Stimulated activated CD4-positive, alpha-beta T cell treated with anti-CD3 and anti-CD28 coated beads, Interleukin-1b, Interleukin-23, amount 100 ng/mL, for 1 hour (primary cell): ENCODE measurements at places on chromosomes 5 and 9.

DNA sequence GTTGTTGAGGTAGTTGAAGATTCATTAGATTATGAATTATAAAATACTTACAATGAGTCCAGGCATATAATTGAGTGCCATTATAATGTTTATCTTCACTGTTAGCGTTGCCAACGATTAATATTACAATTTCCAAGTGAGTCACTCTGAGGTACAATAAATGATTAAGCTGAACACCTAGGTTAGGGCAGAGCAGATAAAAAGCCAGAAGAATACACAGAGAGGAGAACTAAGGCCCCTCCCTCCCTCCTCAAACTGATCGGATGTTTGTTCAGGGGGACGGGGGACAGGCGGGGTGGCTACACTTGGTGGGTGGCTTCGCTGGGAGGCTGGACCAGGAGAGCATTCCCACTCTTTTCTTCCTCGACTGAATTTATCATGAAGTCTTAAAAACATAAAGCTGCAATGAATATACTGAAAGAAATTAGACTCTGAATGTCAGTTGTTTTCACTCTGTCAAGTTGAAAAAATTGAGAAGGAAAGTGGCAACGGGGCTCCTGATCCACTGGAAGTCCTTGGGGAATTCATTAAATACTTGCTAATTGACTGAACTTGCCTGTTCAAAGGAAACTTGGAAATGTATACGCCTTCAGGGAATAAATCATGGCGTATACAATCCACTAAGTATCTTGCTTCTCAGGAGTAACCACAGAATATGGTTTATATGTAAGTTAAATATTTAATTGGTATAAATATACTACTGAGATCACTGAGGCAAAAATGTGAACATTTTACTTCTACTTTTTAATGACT is 198.1 kb downstream of the TSSK1B start:
- DNase-seq = no peak

DNA sequence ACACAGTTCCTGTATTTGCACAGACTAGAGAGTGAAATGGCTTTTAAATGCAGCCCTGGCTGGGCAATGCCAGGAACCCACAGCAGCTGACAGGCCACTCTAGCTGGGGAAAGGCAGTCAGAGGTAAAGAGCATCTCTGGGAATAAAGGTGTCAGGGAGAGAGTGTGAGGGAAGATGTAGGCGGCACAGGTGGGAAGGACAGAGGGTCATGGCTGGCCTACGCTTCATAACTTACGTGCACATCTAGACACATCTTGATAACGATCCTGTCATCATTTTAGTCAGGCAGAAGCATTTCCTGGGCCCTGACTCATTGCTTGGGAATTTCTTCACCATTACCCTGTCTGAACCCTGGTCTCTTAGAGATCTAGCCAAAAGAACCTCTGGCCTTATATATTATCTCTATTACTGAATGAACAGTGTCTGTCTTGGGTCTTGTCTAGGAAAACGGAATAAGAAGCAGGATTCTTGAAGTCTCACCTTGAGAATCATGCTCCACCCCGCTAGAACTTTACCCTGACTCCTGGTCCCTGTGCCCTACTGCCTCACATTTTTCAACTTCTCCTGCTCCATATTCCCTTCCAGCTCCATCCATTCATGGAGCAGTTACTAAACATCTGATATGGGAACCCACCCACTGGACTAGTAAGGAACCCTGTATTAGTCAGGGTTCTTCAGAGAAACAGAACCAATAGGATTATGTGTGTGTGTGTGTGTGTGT is 106.4 kb upstream of the ELL2 start:
- no peak for DNase-seq

DNA sequence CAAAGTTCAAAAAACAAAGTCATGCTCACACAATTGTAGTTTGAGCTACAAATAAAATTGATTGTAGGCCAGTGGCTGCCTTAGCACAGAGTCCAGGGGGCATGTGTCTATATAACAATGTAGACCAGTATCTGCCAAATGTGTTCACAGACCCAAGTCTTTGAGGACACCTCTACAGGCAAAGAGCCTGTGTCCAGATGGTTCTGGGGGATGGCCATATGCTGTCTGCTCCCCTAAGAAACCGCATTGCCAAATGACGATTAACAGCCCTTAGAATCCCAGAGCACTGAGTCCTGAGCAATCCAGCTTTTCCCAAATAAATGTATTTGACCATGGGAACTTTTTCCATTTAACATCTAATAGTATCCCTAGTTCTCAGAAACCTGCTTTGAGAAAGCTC is 169.6 kb downstream of the ADCY2 start:
- DNase-seq = no peak

GRCh38 chr5:54799645-54800044 is 185.7 kb downstream of the ESM1 start:
- DNase-seq = no peak

- DNase-seq = no peak
Measured at GRCh38 chr5:140828362-140828737, 590 bp downstream of the PCDHA6 start.

GRCh38 chr5:81181576-81182316 is 51.4 kb upstream of the CKMT2 start:
- no peak for DNase-seq

- DNase-seq = no peak
Measured at GRCh38 chr9:92897323-92897722, 19.5 kb upstream of the ZNF484 start.

DNA sequence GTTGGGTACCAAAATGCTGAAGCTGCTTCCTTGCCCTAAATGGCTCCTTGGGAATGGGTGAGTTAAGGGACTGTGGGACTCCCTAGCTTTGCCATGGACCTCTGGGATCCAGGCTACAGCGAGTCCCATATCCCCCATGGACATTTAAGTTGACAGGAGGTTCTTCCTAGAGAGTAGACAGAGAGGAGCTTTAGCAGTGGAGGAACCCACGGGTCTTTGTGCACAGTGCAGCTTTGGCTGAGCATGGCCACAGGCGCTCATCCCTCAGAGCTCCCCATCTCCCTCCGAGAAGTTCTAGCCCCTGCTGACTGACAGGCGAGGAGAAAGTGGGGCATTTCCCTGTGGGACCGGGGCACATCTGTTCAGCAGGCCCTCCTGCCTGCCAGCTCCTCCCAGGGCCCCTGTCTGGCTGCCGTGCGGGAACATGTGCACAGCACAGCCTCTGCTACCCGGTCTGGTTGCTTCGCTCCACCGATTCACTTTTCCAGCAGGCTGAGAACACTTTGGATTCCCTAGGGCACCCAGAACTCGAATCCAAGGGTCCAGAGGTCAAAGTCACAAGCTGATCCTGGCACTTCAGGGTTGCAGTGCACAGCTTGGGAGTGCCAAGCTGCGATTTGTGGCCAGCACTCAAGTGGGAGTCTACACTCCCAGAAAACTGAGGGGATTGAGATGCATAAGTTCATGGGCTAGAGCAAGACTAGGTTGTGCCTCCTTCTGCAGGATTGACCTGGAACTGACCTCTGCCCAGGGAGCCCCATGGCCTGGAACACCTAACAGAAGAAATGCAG is 40.6 kb upstream of the DMRTA1 start:
- DNase-seq = no peak

GRCh38 chr5:11322133-11322532 is 561.1 kb upstream of the DAP start:
- no peak for DNase-seq

GRCh38 chr5:176822793-176823481 is 12.6 kb downstream of the UNC5A start:
- DNase-seq = no peak

DNA sequence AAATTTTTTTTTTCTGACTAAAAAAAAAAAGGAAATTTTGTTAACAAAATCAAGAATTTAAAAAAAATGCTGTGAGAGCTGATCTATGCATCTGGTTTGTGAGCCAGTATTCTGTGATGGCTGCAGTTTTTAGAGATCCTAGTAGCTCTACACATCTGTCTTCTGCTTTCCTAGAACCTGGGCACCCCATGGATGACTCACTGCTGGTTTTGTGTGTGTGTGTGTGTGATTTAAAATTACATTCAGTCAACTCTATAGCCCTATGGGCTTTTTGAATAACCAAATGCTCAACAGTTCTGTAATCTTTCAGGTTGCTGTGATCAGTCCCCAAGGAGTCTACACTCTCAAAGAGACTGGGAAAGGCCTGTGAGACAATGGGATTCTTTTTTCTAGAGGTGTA is 2.5 kb upstream of the PSMD5 start:
- DNase-seq = no peak

- DNase-seq = no peak
Measured at GRCh38 chr9:108603141-108603540, 252.6 kb downstream of the ACTL7B start.

- DNase-seq = no peak
Measured at GRCh38 chr9:126480813-126481212, 132.9 kb upstream of the LMX1B start.

DNA sequence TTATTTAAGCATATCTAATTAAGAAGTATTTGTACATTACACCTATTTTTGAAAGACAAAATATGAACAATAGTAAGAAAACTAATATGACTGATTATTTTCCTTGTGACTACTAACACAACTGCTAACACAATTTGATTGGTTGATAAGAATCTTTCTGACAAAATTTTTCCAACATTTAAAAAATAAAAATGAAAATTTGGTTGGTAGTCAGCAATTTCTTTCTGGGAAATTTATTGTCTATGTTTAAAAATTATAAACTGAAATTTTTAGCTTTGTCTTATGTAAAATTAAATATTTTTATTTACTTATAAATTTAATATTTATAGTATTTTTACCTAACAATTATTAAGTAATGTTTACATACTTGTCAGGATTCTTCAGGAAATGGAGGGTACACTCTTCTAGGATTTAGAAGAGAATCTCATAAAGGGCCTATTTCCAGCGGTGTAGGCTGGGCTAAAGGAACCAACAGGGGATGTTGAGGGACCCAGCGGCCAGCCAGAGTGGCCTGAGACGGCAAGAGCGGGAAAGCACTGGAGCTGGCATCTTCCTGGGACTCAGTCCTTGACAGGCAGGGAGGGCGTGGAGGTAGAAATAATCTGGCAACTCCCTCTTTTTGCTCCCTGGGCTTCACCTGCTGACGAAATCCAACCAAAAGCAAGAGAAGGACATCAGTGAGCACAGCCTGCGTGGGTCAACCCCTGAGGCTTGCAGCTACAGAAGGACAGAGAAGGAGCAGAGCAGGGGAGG is 14.7 kb upstream of the FAM120A start:
- no peak for DNase-seq

- DNase-seq = no peak
Measured at GRCh38 chr5:115496936-115497576, 47.5 kb downstream of the FEM1C start.

GRCh38 chr5:81251922-81252321 is 18.8 kb downstream of the CKMT2 start:
- no peak for DNase-seq

GRCh38 chr9:122364783-122365150 is 6.1 kb upstream of the PTGS1 start:
- DNase-seq = no peak

GRCh38 chr9:100577776-100578448 is at the start of gene CAVIN4:
TSS of gene CAVIN4 (plus strand) at chr9:100578079. CDS start at chr9:100578144, 65 bp downstream.
- no peak for DNase-seq

GRCh38 chr5:157271740-157272271 is 5.9 kb downstream of the CYFIP2 start:
- no peak for DNase-seq

- DNase-seq = no peak
Measured at GRCh38 chr5:116076496-116076895, 8.3 kb upstream of the COMMD10 start.

- DNase-seq = no peak
Measured at GRCh38 chr9:17083258-17083657, 51.6 kb upstream of the CNTLN start.

GRCh38 chr9:90836411-90837080 is 34.9 kb downstream of the SYK start:
- no peak for DNase-seq

- DNase-seq = no peak
Measured at GRCh38 chr5:54719384-54720283, 202.1 kb downstream of the SNX18 start.

- DNase-seq = no peak
Measured at GRCh38 chr9:86945728-86946200, 1.5 kb downstream of the GAS1 start.

- DNase-seq = no peak
Measured at GRCh38 chr5:151123897-151124751, 33.5 kb downstream of the ANXA6 start.

- no peak for DNase-seq
Measured at GRCh38 chr5:69450116-69450515, 35.2 kb downstream of the MARVELD2 start.

- no peak for DNase-seq
Measured at GRCh38 chr9:27582794-27583193, 9.5 kb upstream of the C9orf72 start.

DNA sequence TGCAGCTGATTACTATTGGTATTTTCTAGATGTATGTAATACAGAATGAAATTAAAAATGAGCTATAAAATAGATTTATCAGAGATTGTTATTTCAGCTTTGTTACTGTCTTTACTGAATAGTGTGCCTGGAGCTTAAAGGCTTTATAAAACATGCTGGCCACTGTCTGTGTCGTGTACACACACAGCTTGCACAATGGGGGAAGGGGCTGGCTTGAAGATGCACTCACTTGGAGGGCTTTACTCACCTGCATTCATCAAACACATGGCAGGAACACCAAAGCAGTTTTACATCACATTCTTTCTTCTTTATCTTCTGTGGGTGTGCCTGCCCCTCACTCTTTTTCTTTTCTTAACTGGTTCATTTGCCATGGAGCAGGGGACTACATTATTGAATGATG is 60.9 kb downstream of the TLE4 start:
- DNase-seq = no peak

- no peak for DNase-seq
Measured at GRCh38 chr5:137269274-137269673, 229.9 kb downstream of the SPOCK1 start.

GRCh38 chr5:21424907-21425306 is 1428.2 kb downstream of the CDH12 start:
- DNase-seq = no peak

GRCh38 chr5:116778651-116779280 is 204.1 kb upstream of the SEMA6A start:
- DNase-seq = no peak

- no peak for DNase-seq
Measured at GRCh38 chr9:128246471-128246870, 29.3 kb downstream of the GOLGA2 start.

DNA sequence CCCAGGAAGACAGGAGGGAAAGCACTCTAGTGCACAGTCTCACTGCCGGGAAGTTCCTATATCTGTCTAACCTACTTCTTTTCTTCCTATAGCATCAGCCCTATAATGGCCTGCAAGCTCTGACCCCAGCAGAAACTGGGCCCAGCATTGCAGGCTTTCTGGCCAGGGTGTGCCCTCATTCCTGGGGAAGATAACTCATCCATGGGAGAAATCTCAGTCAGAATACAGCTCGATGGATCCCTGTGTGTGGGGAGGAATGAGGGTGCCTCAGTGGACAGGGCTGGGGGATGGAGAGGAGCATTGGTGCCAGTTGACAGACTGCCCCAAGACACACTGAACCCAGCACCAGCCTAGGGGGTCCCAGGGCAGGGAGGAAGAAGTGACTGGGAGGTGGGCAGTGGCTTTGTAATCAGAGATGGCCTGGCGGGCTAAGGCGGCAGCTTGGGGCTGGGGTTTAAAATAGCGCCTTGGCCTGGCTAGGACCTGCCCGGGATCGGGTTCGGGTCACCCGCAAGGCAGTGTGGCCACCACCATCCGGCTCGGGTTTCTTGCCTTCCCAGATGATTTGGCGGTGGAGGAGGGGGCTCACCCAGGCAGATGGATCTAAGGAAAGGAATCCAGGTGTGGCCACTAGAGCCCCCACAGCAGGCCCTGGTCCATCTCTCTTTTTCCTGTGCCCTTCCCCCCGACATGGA is 7.6 kb upstream of the CXXC5 start:
- no peak for DNase-seq
